ENCODE measurements at places on chromosomes 2 and 18.

- no peaks in the 10 kb centered on the region for H3K27me3 ChIP-seq
- no peak overlapping the region for H3K27ac ChIP-seq
- no peak overlapping the region for H3K4me3 ChIP-seq
Observed at GRCh38 chr2:156429211-156429610, 7.0 kb upstream of the GPD2 start.

GRCh38 chr18:63073481-63073880, 246.1 kb downstream of the BCL2 start:
- H3K27me3 ChIP-seq: no peaks in the 10 kb centered on the region
- no peaks in the 10 kb centered on the region for H3K36me3 ChIP-seq
- DNase-seq: no peak
- no peak overlapping the region for H3K27ac ChIP-seq
- H3K4me3 ChIP-seq: no peak overlapping the region
- H3K4me1 ChIP-seq: no peaks in the 10 kb centered on the region

GRCh38 chr2:71513096-71513495, 59.7 kb downstream of the DYSF start:
- H3K4me1 ChIP-seq: no peaks in the 10 kb centered on the region
- no peak for DNase-seq
- no peaks in the 10 kb centered on the region for H3K27me3 ChIP-seq
- H3K36me3 ChIP-seq: no peaks in the 10 kb centered on the region
- no peak overlapping the region for H3K27ac ChIP-seq
- no peak overlapping the region for H3K4me3 ChIP-seq

GRCh38 chr2:159076241-159076640, 107.8 kb downstream of the TANC1 start:
- no peak for DNase-seq
- no peaks in the 10 kb centered on the region for H3K36me3 ChIP-seq
- H3K4me3 ChIP-seq: no peak overlapping the region

- H3K27me3 ChIP-seq: no peaks in the 10 kb centered on the region
- H3K36me3 ChIP-seq: no peaks in the 10 kb centered on the region
- no peak for DNase-seq
- no peak overlapping the region for H3K27ac ChIP-seq
Observed at GRCh38 chr2:167404627-167405284, 516.5 kb downstream of the XIRP2 start.

DNA sequence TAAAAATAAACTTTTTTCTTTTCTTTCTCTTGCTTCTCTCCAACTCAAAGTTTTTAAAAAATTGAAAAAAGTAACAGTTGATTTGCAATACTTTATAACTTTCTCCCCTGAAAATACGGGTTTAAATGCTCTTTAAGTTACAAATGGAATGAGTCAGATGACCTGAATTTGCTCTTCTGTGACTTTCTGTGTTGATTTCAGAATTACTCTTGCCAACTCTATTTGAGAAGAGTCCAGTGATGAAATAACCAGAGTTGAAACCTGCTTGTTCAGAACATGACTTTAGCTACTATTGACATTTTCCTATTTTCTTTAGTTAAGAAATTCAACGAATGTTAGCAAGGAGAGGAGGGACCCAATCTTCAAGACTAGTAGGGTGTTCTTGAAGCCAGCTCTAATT, 146.1 kb upstream of the ZSWIM2 start:
- H3K4me3 ChIP-seq: no peak overlapping the region
- H3K4me1 ChIP-seq: no peaks in the 10 kb centered on the region
- H3K27me3 ChIP-seq: no peaks in the 10 kb centered on the region
- no peak overlapping the region for H3K27ac ChIP-seq
- no peaks in the 10 kb centered on the region for H3K36me3 ChIP-seq

- no peak overlapping the region for H3K27ac ChIP-seq
- DNase-seq: no peak
- H3K27me3 ChIP-seq: no peaks in the 10 kb centered on the region
- H3K4me3 ChIP-seq: no peak overlapping the region
Observed at GRCh38 chr18:22844190-22844589, 88.9 kb upstream of the RBBP8 start.

- no peaks in the 10 kb centered on the region for H3K36me3 ChIP-seq
- H3K27ac ChIP-seq: peak overlapping the region; percentile 37
- H3K4me1 ChIP-seq: peaks cover 2% of the 10 kb centered on the region
Observed at GRCh38 chr2:190637281-190637734, 11.6 kb upstream of the NAB1 start.

- H3K27ac ChIP-seq: no peak overlapping the region
- no peaks in the 10 kb centered on the region for H3K4me1 ChIP-seq
- H3K4me3 ChIP-seq: no peak overlapping the region
- no peaks in the 10 kb centered on the region for H3K27me3 ChIP-seq
Observed at GRCh38 chr2:207008105-207008990, 69.0 kb downstream of the CPO start.

Measured in tibial nerve (tissue), 4 donors.